ELR (cell line): ENCODE measurements at places on chromosomes 7 and 10.
A peak's percentile ranks its signal among the peaks of the same experiment; 100 is the strongest.

DNA sequence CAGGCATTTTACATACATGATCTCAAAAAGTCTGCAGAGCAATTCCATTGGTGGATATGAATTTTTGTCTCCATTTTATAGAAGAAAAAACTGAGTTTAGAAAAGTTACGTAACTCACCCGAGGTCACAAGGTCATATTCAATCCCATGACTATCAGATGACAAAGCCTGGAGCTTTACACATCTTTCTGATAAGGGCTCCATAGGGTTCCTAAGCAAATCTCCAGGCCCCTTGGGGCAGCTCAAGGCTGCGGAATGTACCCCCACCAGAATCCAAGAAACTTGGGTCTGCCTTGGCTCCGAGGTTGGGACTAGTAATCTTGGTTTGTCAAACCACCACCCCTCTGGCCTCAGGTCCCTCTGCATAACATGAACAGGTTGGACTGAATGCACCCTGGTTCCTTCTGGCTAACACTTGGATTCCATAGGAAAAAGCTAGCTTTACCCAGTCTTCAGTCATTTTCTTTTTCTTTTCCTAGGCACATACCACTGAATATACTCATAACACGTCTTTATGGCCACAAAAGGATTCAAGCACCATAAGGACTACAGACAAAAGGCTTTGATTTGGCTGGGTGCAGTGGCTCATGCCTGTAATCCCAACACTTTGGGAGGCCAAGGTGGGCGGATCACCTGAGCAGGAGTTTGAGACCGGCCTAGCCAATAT lies 55.5 kb downstream of the PIP4K2A start:
- peak; percentile 42 for DNase-seq

DNA sequence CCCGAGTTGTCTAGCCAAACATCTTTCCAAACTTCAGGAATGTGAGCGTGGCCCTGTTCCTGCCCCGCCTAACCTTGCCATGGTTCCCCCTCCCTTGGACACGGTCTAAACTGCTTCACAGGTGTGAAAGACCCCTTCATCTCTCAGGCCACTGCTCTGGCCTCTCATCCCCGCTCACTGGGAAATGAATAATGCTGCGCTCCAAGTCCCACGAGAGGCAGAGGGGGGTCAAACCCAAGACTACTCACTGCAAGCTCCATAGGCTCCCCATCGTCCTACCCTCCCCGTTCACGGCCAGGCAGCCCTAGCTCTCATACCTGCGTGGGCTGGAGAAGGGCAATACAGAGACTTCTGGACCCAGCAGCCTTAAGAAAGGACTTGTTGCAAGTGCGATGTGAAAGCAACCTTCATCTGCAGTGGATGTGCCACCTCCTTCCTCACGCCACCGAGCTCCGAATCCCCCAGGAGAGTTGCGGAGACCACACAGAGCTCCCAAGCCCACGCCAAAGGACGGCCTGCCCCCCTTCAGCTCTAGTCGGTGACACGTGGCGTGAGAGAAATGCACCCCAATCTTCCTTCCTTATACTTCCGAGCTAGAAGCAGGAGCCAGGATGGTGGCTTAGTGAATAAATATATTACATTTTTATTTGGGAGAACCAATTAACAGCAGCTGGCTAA lies 9.7 kb downstream of the ZNF467 start:
- no peak for DNase-seq

DNA sequence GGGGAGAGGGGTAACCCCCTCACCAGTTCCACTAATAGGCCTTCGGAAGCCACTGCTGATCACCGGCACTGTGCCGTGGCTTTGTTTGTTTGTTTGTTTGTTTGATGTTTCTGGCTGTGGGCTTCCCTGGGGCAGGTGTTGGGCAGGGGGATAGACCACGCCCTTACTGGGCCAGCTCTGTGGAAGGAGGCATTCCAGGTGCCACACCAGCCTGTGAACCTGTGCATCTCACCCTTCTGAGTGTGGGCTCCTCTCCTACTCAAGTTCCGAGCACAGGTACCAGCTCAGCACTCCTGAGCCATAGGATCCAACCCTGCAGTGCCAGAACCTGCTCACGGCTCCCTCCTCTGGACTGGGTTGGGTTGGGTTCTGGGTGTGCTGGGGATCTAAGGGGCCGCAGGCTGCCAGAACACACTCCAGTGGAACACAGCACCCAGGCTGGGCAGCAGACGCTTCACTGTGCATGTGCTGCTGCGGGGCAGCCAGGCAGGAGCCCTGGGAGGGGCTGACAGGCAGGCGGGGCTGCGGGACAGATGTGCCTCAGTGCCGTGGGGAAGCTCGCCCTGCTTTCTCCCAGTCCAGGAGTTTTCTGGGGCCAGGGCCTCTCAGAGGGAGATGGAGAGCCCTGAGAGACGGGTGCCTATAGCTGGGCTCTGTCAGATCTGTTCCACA lies 1053.9 kb downstream of the CNTNAP2 start:
- DNase-seq: no peak

DNA sequence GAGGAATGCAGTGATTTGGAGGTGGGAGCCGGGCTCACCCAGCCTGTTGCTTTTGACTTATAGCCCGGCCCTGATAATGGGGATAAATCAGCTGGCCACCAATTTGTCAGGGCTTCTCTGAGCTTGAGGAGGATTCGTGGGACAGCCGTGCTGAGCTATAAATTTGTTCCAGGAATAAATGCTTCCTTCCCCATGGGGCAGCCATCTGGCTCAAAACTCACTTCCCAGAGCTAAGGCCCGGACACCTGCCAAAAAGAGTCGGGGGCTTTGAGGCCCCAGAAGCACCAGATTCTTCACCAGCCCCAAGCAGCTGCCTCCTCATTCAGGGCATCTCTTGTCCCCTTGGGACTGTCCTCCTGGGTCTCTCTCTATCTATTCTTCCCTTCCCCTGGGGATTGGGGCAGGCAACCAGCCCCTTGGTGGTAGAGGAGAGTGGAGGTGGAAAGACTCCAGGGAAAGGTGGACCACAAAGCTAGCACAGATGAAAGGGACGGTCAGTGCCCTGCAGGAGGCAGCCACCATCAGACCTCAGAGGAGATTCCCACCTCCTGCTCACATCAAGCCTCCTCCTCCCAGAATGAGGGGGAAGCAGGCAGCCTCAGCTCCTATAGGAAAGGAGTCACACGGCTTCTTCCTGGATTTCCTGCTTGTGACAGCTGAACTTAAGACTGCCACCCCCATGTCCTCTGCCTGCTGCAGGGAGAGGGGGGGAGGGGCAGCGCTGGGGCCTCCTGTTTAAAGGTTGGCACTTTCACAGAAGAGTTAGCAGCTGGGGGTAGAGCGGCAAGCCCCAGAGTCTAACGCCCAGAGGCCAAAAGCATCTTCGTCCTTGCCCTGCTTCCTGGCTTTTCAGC lies 44.2 kb upstream of the LRRC4 start:
- no peak for DNase-seq

GRCh38 chr7:152367170-152367569 lies 68.6 kb downstream of the KMT2C start:
- no peak for DNase-seq

- DNase-seq: no peak
These were observed 90.7 kb downstream of the GNAI1 start for GRCh38 chr7:80225361-80225760.

GRCh38 chr7:70267381-70268120 lies 669.3 kb downstream of the AUTS2 start:
- no peak for DNase-seq

GRCh38 chr7:129169686-129170440 lies 18.6 kb upstream of the SMO start:
- no peak for DNase-seq

DNA sequence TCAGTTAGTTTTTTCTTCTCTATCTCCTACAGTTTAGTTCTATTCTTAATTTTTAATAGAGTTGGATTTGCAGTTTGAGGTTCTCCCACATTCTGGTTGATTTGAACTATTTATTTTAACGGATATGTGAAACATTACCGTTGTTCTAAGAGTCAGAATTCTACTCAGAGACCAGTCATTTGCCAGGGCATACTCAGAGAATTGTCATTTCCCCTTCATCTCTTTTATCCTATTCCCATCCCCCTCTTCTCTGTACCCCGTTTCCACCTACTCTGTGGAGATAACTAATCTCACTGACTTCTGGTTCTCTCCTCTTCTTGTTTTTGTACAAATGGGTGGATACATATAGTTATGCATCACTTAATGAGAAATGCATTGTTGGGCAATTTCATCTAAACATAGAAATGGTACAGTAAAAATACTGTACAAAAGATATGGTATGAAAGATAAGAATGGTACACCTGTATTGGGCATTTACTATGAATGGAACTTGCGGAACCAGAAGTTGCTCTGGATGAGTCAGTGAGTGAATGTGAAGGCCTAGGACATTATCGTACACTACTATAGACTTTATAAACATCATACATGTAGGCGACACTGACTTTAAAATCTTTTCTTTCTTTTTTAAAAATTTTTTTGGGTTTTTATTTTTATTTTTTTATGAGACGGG lies 53.1 kb downstream of the INPP5F start:
- peak; percentile 44 for DNase-seq

DNA sequence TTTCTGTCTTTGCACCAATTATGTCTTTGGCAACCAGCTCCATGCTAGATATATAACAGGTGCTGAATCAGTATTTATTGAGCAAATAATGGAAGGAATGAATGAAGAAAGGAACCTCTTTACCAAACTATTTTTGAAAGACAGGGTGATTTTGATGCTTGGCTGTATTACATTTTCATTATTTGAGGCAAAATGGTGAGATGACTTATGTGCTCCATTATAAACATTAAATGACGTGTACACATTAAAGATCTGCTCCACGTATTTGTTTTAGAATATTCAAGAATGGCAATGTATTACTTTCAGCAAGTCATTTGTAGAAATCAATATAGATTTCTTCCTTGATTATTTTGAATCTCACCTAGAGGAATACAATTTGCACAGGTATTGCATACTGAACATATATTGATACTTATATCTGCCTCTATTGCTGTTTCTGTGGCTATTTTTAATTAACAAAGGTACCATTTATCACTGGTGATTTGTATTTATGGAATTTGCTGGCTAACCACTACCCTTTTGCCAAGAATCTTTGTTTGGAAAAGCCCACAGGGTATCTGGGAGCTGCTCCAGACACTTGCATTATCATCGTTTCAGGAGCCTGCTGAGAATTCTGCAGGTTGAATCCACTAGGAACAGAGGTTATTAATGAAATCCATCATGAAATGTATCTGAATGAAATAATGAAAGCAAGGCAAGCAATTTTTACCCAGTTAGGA lies 92.2 kb downstream of the SEMA3C start:
- DNase-seq: peak; percentile 64

GRCh38 chr10:101687071-101687658 lies 7.8 kb downstream of the FBXW4 start:
- DNase-seq: no peak

DNA sequence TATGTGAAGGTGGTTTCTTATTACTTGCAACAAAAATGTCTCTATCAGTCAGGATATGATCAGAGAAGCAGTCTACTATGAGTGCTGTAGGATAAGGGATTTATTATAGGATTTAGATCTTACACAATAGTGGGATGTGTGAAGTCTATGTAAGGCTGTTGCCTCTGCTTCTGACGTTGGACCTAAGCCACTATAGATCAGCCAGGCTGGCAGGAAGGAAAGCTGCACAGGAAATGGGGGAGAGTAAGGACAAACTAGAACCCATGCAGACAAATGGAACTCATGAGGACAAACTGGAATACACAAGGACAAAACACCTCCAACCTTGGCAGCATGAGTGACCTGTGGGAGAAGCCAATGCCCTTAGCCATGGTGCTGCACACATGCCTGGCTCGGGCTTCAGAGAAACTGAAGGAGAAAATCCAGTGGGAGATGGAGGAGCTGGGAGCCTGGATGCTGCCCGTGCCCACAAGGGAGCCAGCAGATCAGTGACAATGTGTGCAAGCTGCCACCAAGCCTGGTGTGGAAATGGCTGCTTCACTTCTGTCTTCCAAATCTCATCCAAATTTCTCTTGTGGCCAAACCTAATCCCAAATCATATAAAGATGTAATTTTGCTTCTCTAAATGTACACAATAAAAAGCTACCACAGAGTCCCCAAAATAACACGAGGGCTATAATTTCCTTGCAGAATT lies 147.0 kb upstream of the PCGF5 start:
- no peak for DNase-seq

DNA sequence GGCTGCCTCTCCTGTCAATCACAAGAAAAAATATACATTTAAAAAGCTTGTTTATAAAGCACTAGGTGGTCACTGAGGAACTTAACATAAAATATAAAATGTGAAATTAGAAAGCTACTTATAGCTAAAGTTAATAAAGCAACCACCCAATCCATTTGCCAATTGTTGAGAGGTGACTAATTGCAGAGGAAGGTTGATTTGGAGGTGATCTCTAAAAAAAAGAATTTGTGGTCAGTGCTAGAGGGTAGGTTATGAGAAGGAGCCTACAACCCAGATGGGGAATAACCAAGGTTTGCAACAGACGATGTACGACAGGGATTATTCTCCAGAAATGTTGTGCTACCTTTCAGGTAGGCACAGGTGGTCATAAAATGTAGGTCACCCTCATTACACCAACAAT lies 444.2 kb upstream of the C7orf33 start:
- DNase-seq: peak; percentile 43
